ENCODE measurements at places on chromosomes 13 and 19.

DNA sequence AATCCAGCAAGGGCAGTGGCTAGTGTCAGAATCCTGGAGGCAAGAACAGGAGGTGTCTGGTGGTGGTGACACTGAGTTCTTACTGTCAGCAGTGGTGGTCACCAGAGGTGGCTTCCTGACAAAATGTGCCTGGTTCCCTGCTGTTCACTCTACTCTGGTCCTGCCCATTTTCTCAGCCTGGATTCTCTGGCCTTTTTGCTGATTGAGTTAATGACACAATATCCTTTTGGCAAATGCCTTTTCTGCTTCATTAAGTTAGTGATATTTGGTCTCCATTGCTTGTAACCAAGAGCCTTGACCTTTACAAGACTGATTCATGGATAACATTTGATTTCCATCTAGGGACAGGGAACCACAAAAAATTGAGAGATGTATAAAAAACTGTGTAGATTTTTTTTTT lies 51.1 kb downstream of the RFC3 start:
- no peak for DNase-seq

- no peak for DNase-seq
Measured at GRCh38 chr13:113905018-113905417, 41.1 kb upstream of the GAS6 start.

DNA sequence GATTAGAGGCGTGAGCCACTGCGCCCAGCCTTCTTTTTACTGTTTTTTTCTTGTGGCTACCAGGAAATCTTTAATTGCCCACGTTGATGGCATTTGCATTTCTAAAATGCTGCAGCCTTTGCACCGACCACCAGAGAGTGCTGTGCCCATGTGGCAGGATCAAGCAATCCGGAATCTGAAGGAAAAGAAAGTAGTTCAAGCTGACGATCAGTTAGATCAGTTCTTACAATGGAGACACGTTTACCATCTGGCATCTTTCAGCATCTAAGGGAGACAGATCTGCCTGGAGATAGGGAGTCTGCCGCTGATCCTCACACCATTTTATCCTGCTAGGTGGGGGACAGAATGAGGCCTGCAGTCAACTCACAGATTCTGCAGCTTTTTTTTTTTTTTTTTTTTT lies 19.9 kb downstream of the TINCR start:
- peak; percentile 4 for DNase-seq

DNA sequence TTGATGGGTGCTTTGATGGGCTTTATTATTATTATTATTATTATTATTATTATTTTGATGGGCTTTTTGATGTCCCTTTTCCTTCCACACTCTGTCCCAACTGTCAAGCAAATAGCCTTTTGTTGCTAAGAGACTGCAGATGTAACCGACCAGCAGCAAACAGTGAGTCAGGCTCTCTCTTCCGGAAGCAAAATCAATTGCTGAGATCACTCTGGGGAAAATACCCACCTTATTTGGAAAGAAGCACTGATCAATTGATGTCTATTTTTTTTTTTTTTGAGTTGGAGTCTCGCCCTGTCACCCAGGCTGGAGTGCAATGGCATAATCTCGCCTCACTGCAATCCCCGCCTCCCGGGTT lies 2.9 kb downstream of the LDLR start:
- DNase-seq, result no peak

- no peak for DNase-seq
Measured at GRCh38 chr13:78610381-78610883, 7.1 kb upstream of the POU4F1 start.

Measured in fibroblast of skin of left biceps (primary cell).